GM04504 (cell line): ENCODE measurements at places on chromosomes 16 and 17.

- no peak for DNase-seq
Measured at GRCh38 chr17:28773736-28774135, 29.9 kb downstream of the TRAF4 start.

- DNase-seq = no peak
Measured at GRCh38 chr17:50153650-50154575, 3.4 kb upstream of the PPP1R9B start.

DNA sequence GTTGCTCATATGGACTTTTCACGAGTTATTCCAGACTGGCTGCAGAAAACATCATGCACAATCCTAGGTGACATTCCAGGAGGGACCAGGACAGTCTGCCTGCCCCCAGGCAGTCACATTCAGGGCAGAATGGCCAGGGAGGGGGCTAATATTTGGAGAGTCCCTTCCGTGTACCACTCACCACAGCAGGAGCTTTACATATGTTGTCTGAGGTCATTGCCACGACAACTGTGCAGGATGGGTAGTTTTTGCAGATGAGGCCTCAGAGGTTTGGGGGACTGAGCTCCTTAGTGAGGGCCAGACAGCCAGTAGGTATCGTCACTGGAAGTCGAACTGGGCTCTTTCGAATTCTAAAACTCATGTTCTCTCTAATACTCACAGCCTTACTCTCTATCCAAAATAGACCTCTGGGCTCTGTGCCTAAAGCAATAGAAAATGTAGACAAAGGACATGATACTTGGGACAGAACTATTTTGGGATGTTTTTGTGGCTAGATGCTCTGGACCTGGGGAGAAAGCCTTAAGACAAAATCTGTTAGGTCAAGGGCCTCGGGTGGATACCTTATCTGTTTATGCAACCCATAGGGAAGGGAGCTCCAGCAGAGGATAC, 338.5 kb downstream of the MAF start:
- DNase-seq = no peak

DNA sequence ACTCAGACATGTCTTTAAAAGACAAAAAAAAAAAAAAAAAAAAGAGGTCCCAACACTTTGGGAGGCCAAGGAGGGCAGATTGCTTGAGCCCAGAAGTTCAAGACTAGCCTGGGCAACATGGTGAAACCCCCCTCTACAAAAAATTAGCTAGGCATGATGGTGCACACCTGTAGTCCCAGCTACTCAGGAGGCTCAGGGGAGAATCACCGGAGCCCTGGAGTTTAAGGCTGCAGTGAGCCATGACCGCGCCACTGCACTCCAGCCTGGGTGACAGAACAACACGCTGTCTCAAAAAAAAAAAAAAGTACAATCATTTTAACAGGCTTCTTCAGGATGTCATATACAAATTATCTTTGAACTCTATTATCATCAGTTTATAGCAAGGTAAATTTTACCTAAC, 22.0 kb downstream of the C16orf87 start:
- no peak for DNase-seq

DNA sequence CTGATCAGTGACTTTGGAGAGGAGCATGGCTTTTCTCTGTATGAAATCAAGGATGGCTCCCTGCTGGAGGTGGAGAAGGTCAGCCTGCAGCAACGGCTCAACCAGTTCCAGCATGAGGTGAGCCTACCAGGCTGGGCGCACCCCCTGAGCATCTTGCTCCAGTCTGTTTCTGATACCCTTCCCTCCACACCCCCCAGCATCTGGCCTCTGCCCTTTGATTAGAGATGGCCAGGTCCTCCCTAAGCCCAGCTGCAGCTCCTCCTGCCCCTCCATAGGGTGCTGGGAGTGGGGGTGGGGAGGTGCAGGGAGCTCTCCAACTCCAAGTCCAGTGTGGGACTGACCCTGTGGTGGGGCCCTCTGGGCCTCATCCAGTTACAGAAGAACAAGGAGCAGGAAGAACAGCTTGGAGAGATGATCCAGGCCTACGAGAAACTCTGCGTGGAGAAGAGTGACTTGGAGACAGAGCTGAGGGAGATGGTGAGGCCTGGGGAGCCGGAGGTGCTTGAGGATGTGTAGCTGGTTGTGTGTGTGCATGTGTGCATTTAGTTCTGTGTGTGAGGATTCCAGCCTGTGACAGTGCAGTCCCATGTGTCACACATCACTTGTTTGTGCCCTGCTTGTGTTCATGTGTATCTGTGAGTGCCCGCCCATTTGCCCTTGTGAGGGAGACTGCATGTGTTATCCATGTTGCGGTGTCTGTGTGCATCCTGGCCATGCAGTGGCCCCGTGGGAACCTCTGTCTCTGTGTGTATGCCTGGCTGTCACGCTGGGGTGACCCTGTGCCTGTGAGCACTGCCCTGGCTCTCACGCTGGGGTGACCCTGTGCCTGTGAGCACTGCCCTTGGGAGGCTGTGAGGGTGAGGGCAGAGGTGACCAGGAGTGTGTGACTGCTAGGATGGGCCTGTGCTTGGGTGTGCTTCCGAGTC, 3.0 kb downstream of the TBKBP1 start:
- DNase-seq = no peak

DNA sequence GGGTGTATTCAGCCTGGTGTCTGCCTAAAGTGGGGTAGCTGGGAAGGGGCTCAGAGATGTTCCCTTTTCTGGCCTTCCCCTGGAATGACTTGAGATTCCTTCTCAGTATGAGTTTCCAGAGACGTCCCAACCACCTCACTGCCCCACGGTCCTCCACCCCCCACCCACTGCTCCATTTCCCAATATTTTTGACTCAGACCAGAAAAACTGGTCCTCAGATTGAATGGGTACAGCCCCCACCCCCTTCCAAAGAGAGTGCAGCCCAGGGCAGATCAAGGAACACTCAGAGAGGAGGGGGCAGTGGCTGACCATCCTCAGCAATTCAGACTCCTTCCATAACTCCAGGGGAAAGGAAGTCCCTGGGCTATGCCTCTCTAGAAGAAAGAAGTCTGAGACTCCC, 3.2 kb downstream of the ACLY start:
- DNase-seq = no peak
